ENCODE measurements at places on chromosomes 4 and X. TPM values are rescaled to one million over a fixed set of nuclear protein-coding genes. Genes with fewer than 3 reads are reported as not detected.

GRCh38 chrX:46234775-46235174, 310.4 kb downstream of the ZNF674 start:
- no peak for DNase-seq

- DNase-seq, result no peak
Observed at GRCh38 chrX:42107495-42108488, 184.4 kb upstream of the CASK start.

- DNase-seq, result no peak
Observed at GRCh38 chr4:107721436-107722100, 1.5 kb upstream of the PAPSS1 start.

Gene BEX1
- not detected for total RNA-seq

- DNase-seq, result no peak
Observed at GRCh38 chrX:78658414-78658813, 714 bp downstream of the RTL3 start.
